ENCODE measurements at places on chromosomes 13 and 19. TPM values are rescaled to one million over a fixed set of nuclear protein-coding genes. Genes with fewer than 3 reads are reported as not detected.

Gene SBK3
- total RNA-seq: not detected

Gene CYSLTR2
- total RNA-seq: 0.11 TPM

DNA sequence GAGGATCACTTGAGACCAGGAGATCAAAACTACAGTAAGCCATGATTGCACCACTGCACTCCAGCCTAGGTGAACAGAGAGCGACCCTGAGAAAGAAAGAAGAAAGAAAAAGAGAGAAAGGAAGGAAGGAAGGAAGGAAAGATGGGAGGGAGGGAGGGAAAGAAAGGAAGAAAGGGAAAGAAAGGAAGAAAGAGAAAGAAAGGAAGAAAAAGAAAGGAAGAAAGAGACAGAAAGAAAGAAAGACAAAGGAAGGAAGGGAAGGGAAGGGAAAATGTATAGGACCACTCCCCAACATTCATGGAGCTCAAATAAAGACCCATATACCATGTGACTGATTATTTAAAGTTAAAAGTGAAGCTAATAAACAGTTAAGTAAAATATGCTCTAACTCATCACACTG is 39.9 kb downstream of the SYDE1 start:
- no peak overlapping the region for H3K27ac ChIP-seq
- H3K4me1 ChIP-seq: no peaks in the 10 kb centered on the region
- no peak overlapping the region for H3K4me3 ChIP-seq
- H3K36me3 ChIP-seq: no peaks in the 10 kb centered on the region
- no peak for DNase-seq
- H3K27me3 ChIP-seq: peaks cover 5% of the 10 kb centered on the region

DNA sequence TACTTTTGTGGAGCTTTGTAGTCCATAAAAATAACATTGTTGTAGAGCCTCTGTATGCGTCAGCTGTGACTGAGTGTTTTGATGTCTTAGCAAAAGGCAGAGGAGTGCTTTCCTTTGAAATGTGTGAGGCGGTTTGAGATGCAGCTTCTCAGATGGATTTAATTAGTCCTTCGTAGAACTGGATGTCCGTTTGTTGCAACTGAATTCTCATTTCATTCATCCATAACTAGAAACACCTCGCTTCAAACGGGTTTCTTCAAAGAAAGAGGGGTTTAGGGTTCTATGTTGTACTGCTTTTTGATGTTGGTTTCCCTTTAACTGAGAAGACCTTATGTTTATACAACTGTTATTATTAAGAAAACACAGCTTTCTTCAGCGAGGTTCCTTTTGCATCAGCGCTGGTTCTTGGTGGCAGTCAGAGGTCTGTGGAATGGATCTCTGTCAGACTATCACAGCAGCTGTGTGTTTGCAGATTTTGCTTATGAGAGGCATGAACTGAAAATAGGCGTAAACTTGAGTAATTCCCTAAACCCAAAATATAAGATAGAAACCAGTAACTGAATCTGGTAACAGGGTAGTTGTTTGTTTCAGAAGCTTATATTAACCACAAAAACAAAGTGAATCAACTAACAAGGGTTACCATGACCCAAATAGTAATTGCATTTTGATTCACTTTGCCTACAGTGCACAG is 194.4 kb downstream of the GGACT start:
- H3K27me3 ChIP-seq: no peaks in the 10 kb centered on the region
- peaks cover 3% of the 10 kb centered on the region for H3K36me3 ChIP-seq
- no peak overlapping the region for H3K4me3 ChIP-seq
- no peak overlapping the region for H3K27ac ChIP-seq

DNA sequence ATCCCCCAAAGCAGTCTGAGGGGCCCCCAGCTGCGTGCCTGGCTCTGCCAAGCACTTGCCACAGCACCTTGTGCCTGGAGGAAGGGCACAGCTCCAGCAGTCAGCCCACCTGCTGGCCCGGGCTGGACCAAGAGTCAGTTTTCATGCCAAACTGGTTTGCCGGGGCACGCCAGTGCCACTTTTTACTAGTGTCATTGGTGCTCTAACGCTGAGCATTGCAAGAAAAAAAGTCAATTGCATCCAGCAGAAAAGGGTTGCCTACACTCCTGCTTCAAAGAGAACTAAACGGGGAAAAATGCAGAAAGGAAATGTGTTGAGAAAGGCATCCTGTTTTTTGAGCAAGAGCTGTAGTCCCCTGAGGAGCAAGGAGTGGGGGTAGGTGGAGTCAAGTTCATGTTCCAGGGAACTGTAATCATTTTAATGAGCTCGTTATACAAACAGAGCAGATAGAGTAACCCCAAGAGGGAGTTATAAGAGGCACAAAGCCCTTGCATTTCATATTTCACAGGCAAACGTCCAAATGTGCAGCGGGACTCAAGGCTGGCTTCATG is 68.4 kb downstream of the F2RL3 start:
- no peak overlapping the region for H3K27ac ChIP-seq
- no peak overlapping the region for H3K4me3 ChIP-seq
- no peak for DNase-seq
- H3K27me3 ChIP-seq: peaks cover 28% of the 10 kb centered on the region

Gene MPHOSPH8
- 32.5 TPM for total RNA-seq

Gene ZNF844
- 24.8 TPM for total RNA-seq

DNA sequence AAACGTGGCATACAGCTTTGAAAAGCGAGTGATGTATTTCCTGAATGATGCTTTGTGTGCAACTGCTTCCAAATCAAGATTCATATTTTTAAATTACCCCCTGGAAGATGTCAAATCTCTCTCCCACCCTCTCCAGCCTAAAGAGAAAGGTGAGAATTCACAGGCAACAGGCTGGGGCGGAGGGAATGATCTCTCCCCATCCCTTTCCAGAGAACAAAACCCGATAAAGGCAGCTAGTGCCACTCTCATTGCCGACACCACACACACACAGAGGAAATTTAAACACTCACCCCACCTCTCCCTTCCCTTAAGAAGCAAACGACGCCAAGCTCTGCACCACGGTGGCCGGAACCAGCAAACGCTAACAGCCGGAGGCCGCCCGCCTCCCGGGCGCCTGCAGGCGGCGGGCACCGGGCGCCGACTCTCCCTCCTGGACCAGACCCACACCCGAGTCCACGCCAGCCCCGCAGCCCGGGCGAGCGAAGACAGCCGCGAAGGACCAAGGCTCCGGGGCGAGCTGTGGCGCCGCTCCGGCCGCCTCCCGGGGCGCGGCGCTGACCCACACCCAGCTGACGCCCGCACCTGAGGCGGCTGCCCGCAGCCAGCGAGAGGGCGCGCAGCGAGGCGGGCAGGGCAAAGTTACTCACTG is 477 bp downstream of the LNX2 start:
- H3K4me1 ChIP-seq: peaks cover 49% of the 10 kb centered on the region
- H3K27ac ChIP-seq: peak overlapping the region; percentile 71
- H3K4me3 ChIP-seq: peak overlapping the region; percentile 90
- DNase-seq: no peak

- DNase-seq: no peak
- peaks cover 9% of the 10 kb centered on the region for H3K4me1 ChIP-seq
- peaks cover 9% of the 10 kb centered on the region for H3K36me3 ChIP-seq
- H3K27me3 ChIP-seq: no peaks in the 10 kb centered on the region
These were observed 4.5 kb downstream of the LACC1 start for GRCh38 chr13:43884222-43884621.

Gene CGB1
- not detected for total RNA-seq

Gene PGLYRP1
- not detected for total RNA-seq

DNA sequence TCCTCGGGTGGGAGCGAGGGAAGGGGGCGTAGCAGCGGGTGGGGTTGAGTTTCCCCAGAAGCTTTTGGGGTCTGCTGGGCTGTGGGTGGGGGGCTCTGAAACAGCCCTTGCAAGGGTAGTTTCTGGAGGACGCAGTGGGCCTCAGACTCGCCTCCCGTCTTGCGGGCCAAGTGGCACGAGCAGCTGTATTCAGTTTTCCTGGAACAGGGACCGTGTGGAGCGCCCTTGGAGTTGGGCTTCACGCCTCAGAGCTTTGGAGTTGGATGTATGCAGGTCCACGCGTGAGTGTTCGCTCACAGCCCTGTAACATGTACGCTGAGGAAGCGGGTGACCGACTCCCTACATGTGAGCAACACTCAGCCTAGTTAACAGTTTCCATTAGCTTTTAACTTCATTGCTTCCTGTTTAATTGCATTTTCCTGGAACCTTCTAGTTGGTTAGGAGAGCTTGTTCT is 603 bp downstream of the TM9SF2 start:
- H3K36me3 ChIP-seq: peaks cover 17% of the 10 kb centered on the region
- peak overlapping the region; percentile 97 for H3K27ac ChIP-seq
- no peaks in the 10 kb centered on the region for H3K27me3 ChIP-seq
- DNase-seq: no peak
- peak overlapping the region; percentile 97 for H3K4me3 ChIP-seq
